ENCODE measurements at places on chromosomes 3 and 15. TPM values are rescaled to one million over a fixed set of nuclear protein-coding genes. Genes with fewer than 3 reads are reported as not detected.

DNA sequence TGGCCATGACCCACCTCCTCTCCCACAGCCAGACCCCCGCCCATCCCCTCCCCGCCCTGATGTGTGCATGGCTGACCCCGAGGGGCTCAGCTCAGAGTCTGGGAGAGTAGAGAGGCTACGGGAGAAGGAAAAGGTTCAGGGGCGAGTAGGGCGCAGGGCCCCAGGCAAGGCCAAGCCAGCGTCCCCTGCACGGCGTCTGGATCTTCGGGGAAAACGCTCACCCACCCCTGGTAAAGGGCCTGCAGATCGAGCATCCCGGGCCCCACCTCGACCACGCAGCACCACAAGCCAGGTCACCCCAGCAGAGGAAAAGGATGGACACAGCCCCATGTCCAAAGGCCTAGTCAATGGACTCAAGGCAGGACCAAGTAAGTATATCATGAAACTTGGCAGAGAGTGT lies 11.7 kb downstream of the MAP1A start:
- no peaks in the 10 kb centered on the region for H3K27me3 ChIP-seq
- H3K4me3 ChIP-seq = no peak overlapping the region
- H3K36me3 ChIP-seq = peaks cover 1% of the 10 kb centered on the region
- peaks cover 18% of the 10 kb centered on the region for H3K4me1 ChIP-seq

GRCh38 chr15:90893175-90894090 lies 9.1 kb downstream of the FES start:
- no peaks in the 10 kb centered on the region for H3K4me1 ChIP-seq
- H3K27me3 ChIP-seq = no peaks in the 10 kb centered on the region
- DNase-seq = no peak
- no peak overlapping the region for H3K27ac ChIP-seq
- no peak overlapping the region for H3K4me3 ChIP-seq

DNA sequence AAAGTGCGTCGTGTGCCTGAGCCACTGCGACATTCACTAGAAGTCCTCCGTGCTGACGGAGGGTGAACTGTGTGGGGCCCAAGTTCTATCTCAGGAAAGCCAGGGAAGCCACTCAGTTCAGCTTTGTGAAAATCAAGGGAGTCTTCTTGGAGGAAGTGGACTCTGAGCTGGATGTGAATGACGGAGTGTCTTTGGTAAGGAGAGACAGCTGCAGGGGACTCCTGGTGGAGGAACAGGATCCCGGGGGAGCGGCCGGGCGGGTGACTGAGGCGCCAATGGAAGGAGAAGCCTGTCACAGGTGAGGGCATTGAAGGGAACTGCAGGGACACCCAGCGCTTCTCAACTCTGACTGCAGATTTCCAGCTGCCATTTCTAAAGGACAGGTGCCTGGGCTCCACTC lies 75.6 kb downstream of the APBA2 start:
- no peak for DNase-seq
- H3K4me3 ChIP-seq = no peak overlapping the region
- peaks cover 20% of the 10 kb centered on the region for H3K36me3 ChIP-seq

- H3K27me3 ChIP-seq = no peaks in the 10 kb centered on the region
- no peak for DNase-seq
- H3K36me3 ChIP-seq = no peaks in the 10 kb centered on the region
Observed at GRCh38 chr3:24907106-24907505, 412.5 kb upstream of the THRB start.

- no peak overlapping the region for H3K27ac ChIP-seq
- H3K36me3 ChIP-seq = no peaks in the 10 kb centered on the region
- DNase-seq = no peak
- H3K27me3 ChIP-seq = peaks cover 2% of the 10 kb centered on the region
- no peak overlapping the region for H3K4me3 ChIP-seq
Observed at GRCh38 chr15:37045859-37046740, 54.2 kb downstream of the MEIS2 start.

DNA sequence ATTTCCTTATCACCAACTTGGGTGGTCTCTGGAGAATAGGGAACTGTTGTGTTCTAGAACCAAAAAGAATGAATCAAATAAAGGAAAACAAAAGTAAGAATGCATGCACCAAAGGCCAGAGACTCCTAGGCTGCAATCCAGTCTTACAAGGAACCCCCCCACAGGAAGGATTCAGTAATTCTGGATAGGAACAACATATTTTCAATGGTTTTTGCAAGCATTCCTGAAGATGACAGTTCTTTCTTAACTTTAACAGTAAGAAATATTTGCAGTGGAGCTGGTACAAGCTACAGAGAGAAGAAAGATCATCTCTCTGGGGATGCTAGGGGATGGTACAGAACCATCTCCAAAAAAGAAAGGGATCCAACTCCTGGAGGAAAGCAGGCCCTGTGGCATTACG lies 116.2 kb upstream of the CHRM5 start:
- no peak overlapping the region for H3K4me3 ChIP-seq
- no peaks in the 10 kb centered on the region for H3K36me3 ChIP-seq
- no peak for DNase-seq
- H3K4me1 ChIP-seq = no peaks in the 10 kb centered on the region
- H3K27ac ChIP-seq = no peak overlapping the region

DNA sequence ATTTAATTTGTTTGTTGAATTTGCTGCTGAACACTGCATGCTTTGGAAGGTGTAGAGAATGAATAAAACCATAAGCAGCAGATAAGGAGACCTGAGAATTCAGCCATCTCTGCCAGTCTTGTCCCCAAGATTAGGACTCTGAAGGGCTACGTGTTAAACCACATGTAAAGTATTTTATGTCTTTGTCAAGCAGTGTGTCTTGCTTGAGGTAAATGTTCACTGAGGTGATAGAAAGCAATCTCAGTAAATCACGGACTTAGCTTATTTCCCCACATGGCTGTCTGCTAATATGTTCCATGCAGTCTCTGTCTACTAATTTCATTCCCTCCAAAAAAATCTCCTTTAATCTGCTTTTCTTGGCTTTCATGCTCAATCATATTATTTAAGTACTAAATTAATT lies 467.1 kb downstream of the RAP2B start:
- no peak for DNase-seq
- H3K4me3 ChIP-seq = no peak overlapping the region
- peaks cover 2% of the 10 kb centered on the region for H3K36me3 ChIP-seq
- no peak overlapping the region for H3K27ac ChIP-seq
- H3K4me1 ChIP-seq = peaks cover 30% of the 10 kb centered on the region

DNA sequence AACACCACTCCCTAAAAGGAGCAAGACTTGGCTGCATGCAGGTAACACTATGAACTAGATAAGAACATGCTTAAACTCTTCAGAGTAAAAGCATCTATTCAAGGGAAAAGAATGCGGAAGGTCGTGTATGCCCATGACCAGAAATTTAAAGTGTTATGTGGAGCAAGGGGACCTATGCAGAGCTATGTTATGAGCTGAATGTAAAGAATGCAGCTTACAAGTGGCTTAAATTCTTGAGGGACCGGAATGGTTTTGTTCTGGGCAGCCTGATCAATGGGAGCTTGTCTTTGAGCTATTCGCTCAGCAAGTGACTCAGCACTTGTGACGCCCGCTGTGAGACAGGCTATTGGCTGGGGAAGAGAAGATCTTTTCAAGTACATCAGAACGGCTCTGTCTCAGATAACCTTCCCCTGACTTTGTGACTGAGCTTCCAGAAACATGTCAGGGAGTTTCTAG lies 367.5 kb upstream of the THBS1 start:
- H3K27ac ChIP-seq = no peak overlapping the region
- peaks cover 6% of the 10 kb centered on the region for H3K27me3 ChIP-seq
- DNase-seq = no peak
- H3K4me3 ChIP-seq = no peak overlapping the region

- H3K4me1 ChIP-seq = peaks cover 18% of the 10 kb centered on the region
- no peak overlapping the region for H3K27ac ChIP-seq
- no peaks in the 10 kb centered on the region for H3K27me3 ChIP-seq
- no peaks in the 10 kb centered on the region for H3K36me3 ChIP-seq
Observed at GRCh38 chr3:42117175-42118008, 26.2 kb downstream of the TRAK1 start.

DNA sequence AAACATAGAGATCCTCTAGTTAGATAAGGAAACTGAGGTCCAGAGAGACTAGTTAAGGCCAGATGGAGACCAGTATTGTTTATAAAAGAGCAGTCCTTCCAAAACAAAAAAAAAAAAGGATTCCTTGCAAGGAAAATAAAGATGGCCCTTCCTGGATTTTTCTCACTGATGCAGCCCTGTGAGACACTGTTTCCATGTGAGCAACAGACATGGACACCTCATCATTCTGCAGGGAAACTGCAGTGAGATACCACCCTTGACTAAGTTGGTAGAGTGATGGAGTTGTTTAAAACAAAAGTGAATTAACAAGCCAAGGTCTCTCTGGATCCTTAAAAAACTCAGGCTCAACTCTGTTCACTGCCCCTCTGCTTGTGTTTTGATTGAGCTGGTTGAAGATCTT lies 65.6 kb upstream of the MYZAP start:
- H3K4me1 ChIP-seq = no peaks in the 10 kb centered on the region
- H3K36me3 ChIP-seq = no peaks in the 10 kb centered on the region
- peaks cover 8% of the 10 kb centered on the region for H3K27me3 ChIP-seq
- no peak overlapping the region for H3K27ac ChIP-seq
- no peak for DNase-seq

- H3K4me1 ChIP-seq = peaks cover 7% of the 10 kb centered on the region
- no peak overlapping the region for H3K4me3 ChIP-seq
- H3K36me3 ChIP-seq = peaks cover 26% of the 10 kb centered on the region
- no peak overlapping the region for H3K27ac ChIP-seq
- no peaks in the 10 kb centered on the region for H3K27me3 ChIP-seq
- DNase-seq = no peak
Observed at GRCh38 chr15:59229015-59229414, 22.4 kb downstream of the LDHAL6B start.

GRCh38 chr3:174126990-174127758 lies 729.6 kb downstream of the NLGN1 start:
- no peak for DNase-seq
- no peaks in the 10 kb centered on the region for H3K27me3 ChIP-seq
- no peaks in the 10 kb centered on the region for H3K4me1 ChIP-seq
- H3K36me3 ChIP-seq = no peaks in the 10 kb centered on the region
- no peak overlapping the region for H3K4me3 ChIP-seq

GRCh38 chr3:155884292-155884691 lies 13.8 kb downstream of the GMPS start:
- DNase-seq = no peak
- no peaks in the 10 kb centered on the region for H3K27me3 ChIP-seq
- H3K36me3 ChIP-seq = peaks cover 14% of the 10 kb centered on the region
- no peak overlapping the region for H3K27ac ChIP-seq
- no peak overlapping the region for H3K4me3 ChIP-seq

GRCh38 chr15:68559345-68560310 lies 19.2 kb upstream of the CORO2B start:
- peaks cover 14% of the 10 kb centered on the region for H3K4me1 ChIP-seq
- H3K4me3 ChIP-seq = peak overlapping the region; percentile 80
- peaks cover 45% of the 10 kb centered on the region for H3K27me3 ChIP-seq
- DNase-seq = peak; percentile 86
- peak overlapping the region; percentile 57 for H3K27ac ChIP-seq
- H3K36me3 ChIP-seq = no peaks in the 10 kb centered on the region

GRCh38 chr15:84608707-84609284 lies 8.0 kb downstream of the ZSCAN2 start:
- H3K4me1 ChIP-seq = peaks cover 14% of the 10 kb centered on the region
- H3K36me3 ChIP-seq = peaks cover 17% of the 10 kb centered on the region
- no peak overlapping the region for H3K4me3 ChIP-seq
- no peaks in the 10 kb centered on the region for H3K27me3 ChIP-seq

DNA sequence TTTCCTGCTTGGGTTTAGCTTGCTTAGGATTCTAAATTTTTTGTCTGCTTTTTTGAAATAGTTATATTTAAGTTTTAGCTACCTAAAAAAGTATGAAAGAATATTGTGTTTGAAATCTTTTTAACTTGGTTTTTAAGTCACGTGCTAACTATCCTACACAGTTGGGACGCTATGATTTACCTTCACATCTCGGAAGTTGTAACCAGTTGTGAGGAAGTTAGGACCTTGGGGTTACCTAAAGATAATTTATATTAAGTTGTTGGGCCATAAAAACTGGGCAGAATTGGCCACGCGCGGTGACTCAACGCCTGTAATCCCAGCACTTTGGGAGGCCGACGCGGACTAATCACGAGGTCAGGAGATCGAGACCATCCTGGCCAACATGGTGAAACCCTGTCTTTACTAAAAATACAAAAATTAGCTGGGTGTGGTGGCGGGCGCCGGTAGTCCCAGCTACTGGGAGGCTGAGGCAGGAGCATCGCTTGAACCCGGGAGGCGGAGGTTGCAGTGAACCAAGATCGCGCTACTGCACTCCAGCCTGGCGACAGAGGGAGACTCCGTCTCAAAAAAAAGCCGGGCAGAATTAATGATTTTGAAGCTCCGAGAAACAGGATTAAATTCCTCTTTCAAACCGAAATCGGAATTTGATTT lies 1.0 kb downstream of the ZFAND6 start:
- peak overlapping the region; percentile 86 for H3K27ac ChIP-seq
- H3K4me3 ChIP-seq = peak overlapping the region; percentile 86
- DNase-seq = peak; percentile 43
- H3K36me3 ChIP-seq = peaks cover 3% of the 10 kb centered on the region

GRCh38 chr3:159130108-159130507 lies 328.3 kb downstream of the MFSD1 start:
- no peaks in the 10 kb centered on the region for H3K36me3 ChIP-seq
- peaks cover 4% of the 10 kb centered on the region for H3K27me3 ChIP-seq
- H3K4me3 ChIP-seq = no peak overlapping the region
- no peak for DNase-seq
- H3K27ac ChIP-seq = no peak overlapping the region

GRCh38 chr3:157092230-157092629 lies 67.7 kb downstream of the CCNL1 start:
- peaks cover 2% of the 10 kb centered on the region for H3K36me3 ChIP-seq
- peaks cover 42% of the 10 kb centered on the region for H3K4me1 ChIP-seq
- DNase-seq = no peak
- no peak overlapping the region for H3K27ac ChIP-seq

The ERICH6 gene
- 0.23 TPM for total RNA-seq

The SEC22A gene
- total RNA-seq = 13.3 TPM

The GOLGA8T gene
- total RNA-seq = 2.6 TPM

The PCSK6 gene
- total RNA-seq = 1.4 TPM

The SLC24A5 gene
- not detected for total RNA-seq

The MORC1 gene
- not detected for total RNA-seq

The OXSM gene
- total RNA-seq = 10.4 TPM

The GPR156 gene
- not detected for total RNA-seq

The PATL2 gene
- total RNA-seq = 55.2 TPM

The WDR53 gene
- total RNA-seq = 20.0 TPM

The TMCO5A gene
- not detected for total RNA-seq

The FBN1 gene
- total RNA-seq = 0.43 TPM

The KLHL40 gene
- total RNA-seq = not detected

The ZNF774 gene
- 1.6 TPM for total RNA-seq

The P4HTM gene
- total RNA-seq = 57.4 TPM

The CSPG5 gene
- 0.43 TPM for total RNA-seq

The XIRP1 gene
- not detected for total RNA-seq

The MASP1 gene
- not detected for total RNA-seq

The GRM7 gene
- total RNA-seq = not detected

The HHLA2 gene
- 4.0 TPM for total RNA-seq

The ADAMTS7 gene
- 0.14 TPM for total RNA-seq

The EPHA3 gene
- total RNA-seq = not detected

The GADL1 gene
- total RNA-seq = not detected

The LOXL1 gene
- total RNA-seq = 10.5 TPM

The HCN4 gene
- total RNA-seq = not detected

The CHRNA7 gene
- 0.44 TPM for total RNA-seq

Data from activated naive CD8-positive, alpha-beta T cell treated with anti-CD3 and anti-CD28 coated beads, Interleukin-2, amount 10 ng/mL, durations not matched to agents 7 days and 5 days (primary cell).